Activated T-cell treated with anti-CD3 and anti-CD28 coated beads for 1 hour (primary cell): ENCODE measurements at places on chromosomes 5 and 9.

DNA sequence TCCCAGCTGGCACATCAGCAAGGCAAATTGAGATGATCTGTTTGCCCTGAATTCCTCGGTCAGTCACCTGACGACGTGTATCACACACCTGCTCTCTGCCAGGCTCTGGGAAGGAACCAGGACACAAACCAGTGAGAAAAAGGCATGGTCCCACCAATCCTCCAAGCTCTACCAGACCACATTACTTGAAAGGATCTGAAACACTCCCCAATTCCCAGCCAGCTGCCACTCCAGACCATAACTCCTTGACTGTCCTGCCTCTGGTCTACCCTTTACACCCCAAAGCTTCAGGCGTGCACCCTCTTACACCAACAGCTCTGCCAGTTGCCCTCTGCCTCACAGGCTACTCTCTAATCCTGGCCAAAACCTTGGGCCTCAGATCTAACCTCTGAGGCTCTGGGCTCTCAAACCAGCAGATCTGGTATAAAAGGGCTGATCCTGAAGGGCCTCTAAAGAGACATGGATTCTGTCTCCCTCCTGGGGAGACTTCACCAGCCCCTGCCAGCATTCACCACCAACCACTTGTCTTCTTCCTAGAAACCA is 6.8 kb downstream of the MGAT1 start:
- no peak for DNase-seq

- no peak for DNase-seq
Observed at GRCh38 chr9:19020886-19021455, 12.0 kb downstream of the SAXO1 start.

DNA sequence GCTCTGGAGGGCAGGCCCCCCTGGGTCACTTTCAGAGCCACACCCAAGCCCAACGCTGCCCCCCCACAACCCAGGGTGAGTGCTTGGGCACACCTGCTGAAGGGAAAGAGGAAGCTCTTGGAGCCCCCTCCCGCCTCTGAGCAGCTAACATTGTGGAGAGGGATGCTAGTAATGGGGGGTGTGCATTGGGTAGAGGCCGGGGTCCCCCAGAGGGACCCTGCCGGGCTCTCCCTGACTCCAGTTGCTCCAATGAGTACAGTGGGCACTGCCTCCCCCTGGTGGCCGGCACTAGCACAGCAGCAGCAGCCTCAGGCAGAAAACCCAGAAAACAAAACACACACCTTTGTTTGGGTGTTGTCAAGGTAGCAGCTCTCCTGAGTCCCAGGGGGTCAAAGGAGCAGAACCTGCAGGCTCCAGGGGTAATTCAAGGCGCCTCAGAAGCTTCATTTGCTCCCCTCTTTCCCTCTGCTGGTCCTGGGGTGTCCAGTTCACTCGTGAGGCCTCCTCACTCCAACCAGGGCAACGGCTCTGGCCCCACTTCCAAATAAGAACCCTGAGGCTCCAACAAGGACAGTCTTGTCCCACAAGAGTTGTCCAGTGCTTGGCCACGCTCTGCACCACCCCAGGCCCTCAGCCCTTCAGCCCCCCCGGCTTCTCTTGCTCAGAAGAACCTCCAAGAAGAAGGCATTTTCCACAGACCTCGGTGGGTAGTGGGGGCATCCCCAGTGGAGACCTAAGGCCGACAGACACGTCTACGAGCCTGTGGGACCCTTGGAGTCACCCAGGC is 16.1 kb downstream of the GBGT1 start:
- DNase-seq = peak; percentile 80

GRCh38 chr9:109289186-109289585 is 31.7 kb downstream of the EPB41L4B start:
- no peak for DNase-seq

DNA sequence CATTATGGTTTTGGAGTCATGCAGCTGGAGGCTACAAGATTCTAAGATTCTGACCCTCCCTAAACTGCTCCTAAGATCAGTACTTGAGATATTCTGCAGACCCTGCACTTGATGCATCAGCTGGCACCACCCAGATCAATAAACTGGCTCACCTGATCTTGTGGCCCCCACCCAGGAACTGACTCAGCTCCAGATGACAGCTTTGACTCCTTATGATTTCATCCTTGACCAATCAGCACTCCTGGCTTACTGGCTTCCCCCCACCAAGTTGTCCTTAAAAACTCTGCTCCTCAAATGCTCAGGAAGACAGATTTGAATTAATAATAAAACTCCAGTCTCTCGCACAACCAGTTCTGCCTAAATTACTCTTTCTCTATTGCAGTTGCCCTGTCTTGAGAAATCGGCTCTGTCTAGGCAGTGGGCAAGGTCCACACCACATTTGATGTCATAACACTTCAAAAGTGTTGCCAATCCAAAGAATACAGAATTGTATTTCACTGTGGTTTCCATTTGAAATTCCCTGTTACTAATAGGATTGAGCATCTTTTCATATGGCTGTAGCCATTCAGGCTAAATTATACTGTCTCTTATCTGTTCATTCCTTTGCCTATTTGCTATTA is 14.8 kb upstream of the SLC30A5 start:
- no peak for DNase-seq

DNA sequence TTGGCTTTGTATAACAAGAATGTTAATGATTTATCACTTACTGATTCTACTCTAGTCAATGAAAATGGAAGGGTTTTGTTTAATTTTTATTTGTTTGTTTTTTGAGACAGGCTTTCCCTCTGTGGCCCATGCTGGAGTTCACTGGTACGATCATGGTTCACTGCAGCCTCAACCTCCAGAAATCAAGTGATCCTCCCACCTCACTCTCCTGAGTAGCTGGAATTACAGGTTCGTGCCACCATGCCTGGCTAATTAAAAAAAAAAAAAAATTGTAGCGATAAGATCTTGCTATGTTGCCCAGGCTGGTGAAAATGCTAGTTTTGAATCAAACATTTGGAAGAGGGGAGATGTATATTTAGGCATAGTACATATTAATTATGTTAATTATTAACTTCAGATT is 209.4 kb downstream of the NFIB start:
- no peak for DNase-seq

DNA sequence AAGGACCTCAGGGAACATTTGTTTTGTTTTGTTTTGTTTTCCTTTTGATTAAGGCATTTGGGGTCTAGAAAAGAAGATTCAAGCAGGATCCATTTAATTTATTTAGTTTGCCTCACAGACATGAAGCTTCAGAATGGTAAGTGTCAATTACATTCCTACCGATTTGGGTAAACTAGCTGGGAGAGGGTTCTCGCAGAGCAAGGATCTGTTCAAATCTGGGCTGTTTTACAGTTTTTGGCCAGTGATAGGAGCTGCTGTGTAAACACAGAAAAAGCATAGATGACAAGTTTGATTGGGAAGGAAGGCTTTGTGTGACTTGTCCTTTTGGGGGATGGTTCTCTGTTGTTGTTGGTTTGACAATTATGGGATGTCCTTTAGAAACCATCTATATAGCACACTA is 470.3 kb upstream of the WWC1 start:
- DNase-seq = no peak

GRCh38 chr5:21681911-21682310 is 1171.2 kb downstream of the CDH12 start:
- DNase-seq = no peak

DNA sequence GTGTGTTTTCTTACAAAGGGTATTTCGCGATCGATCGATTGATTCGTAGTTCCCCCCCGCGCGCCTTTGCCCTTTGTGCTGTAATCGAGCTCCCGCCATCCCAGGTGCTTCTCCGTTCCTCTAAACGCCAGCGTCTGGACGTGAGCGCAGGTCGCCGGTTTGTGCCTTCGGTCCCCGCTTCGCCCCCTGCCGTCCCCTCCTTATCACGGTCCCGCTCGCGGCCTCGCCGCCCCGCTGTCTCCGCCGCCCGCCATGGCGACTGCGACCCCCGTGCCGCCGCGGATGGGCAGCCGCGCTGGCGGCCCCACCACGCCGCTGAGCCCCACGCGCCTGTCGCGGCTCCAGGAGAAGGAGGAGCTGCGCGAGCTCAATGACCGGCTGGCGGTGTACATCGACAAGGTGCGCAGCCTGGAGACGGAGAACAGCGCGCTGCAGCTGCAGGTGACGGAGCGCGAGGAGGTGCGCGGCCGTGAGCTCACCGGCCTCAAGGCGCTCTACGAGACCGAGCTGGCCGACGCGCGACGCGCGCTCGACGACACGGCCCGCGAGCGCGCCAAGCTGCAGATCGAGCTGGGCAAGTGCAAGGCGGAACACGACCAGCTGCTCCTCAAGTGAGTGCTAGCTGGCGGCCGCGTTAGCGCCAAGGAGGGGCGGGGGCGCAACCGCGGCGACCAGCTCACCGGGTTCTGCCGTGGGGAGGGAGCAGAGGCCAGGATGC is 480 bp downstream of the LMNB1 start:
- peak; percentile 46 for DNase-seq

DNA sequence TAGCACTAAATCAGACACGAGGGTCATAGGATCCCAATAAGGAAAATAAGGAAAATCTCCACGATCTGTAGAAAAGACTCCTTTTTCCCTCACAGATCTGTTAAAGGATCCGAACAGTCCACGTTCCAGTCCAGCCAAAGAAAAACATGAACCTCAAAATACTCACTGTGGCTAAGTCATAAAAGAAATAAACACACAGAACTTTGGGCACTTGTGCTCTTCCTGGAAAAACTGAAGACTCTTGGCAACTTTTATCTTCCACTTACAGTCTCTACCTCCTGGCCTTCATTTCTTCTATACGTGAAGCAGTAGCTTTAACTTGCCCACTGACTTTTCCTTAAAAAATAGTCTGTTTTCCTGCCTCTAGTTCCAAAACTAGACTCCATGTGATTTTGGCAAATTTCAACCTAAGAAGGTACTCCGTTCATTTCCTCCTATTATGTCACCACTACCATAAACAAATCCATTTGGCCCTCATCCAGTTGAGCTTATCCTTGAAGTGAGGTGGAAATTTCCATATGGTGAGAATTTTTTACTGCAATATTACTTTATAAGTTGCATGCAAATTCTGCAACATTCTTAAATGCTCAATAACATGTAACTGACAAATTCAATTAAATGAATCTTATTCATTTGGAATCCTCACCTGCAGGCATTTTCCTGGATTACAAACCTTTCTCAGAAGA is 5.3 kb upstream of the LHFPL2 start:
- no peak for DNase-seq

GRCh38 chr9:26813247-26813646 is 79.4 kb downstream of the CAAP1 start:
- DNase-seq = no peak

DNA sequence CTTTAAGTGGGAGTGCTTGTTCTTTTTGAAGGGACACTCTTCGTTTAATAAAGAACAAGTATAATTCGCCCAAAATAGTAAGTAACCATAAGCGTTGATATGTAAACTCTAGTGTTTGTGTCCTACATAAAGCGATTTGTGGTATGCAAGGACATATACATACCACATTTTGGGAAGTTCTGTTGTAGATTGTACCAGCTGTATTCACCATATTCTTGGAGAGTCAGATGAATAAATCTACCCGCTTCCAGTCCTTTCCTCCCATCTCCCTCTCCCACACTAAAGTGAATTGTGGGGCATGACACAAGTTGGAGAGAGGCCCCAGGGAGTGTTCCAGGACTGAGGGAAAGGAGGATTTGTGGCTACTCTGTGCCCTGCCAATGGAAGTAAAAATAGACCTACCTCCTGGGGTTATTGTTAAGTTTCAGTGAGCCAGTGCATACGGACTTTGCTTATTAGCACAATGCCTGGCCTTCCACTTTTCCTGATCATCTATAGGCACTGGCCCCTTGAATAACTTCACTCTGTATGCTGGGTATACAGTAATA is 40.6 kb downstream of the ARHGAP26 start:
- DNase-seq = no peak

GRCh38 chr5:72245951-72246532 is 74.0 kb downstream of the MRPS27 start:
- DNase-seq = no peak

DNA sequence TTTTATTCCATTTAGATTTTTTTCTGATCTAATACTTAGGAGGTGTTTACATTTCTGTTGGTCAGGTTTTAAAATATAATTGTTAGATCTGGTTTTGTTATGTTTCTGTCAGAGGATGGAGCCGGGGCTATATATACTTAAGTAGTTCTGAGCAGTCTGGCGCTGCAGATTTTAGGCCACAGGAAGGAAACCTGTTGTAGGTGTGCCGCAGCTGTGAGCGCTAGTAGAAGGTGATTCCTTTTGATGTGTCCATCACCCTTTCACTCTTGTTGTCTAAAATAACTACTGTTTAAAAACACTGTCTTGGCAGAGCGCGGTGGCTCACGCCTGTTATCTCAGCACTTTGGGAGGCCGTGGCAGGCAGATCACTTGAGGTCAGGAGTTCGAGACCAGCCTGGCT is 17.0 kb downstream of the ZBTB34 start:
- no peak for DNase-seq

- DNase-seq = no peak
Observed at GRCh38 chr5:126143622-126144021, 279.6 kb upstream of the GRAMD2B start.

- DNase-seq = no peak
Observed at GRCh38 chr9:120713257-120714087, 798 bp downstream of the MEGF9 start.

DNA sequence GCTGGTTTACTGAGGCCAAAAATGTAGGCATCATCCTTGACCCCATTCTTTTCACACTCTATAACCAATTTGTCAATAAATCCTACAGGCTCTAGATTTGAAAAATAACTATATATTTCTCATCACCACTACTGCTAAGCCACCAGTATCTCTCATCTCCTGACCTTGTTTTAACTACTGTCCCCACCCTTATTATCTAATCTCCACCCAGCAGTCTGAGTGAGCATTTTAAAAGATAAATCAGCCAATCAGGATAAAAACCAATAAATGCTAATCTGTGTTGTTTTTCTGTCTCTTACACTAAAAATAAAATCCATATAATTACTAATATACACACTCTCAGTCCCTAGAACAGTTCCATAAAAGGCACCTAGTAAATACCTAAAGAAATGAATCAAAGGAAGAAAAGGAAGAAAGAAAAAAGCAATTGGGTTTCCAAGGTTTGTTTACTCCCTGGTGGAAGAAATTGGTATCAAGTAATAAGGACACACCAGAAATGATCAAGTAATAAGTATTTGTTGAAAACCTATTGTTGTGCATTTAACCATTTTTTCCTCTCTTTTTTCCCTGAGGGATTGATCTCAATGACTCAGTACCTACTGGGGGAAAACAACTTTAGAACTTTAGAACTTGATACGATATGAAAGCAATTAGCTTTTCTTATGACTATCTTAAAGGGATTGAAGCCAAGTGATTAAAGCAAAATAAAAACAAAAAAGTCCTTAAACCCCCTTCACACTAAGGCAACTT is 19.3 kb downstream of the MRPS27 start:
- DNase-seq = no peak

- no peak for DNase-seq
Observed at GRCh38 chr5:139748505-139748826, 47.1 kb upstream of the PSD2 start.

DNA sequence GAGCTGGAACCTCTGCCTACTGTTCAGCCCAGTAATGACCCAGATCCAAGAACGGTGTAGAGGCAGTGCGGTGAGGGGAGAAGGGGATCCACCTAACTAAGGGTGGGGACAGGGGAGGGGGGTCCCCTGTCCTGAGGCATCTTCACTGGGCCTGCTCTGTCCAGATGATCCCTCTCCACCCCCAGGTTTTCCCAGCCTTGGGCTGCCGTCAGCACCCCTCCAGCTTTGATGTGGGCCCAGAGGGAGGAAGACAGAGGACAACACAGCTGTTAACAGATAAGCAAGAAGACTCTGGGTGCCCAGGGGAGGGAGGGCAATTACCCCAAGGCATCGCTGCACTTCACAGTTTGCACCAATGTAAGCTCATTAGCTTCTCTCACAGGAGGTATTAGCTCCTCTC is 19.3 kb downstream of the BICD2 start:
- no peak for DNase-seq

GRCh38 chr9:94167376-94167890 is 83.2 kb downstream of the PTPDC1 start:
- no peak for DNase-seq

GRCh38 chr5:142894749-142895148 is 124.6 kb downstream of the ARHGAP26 start:
- DNase-seq = no peak
